Tibial nerve (tissue), 4 donors: ENCODE measurements at places on chromosomes 2 and 18. TPM values are rescaled to one million over a fixed set of nuclear protein-coding genes. Genes with fewer than 3 reads are reported as not detected.

Gene ARHGAP28
- total RNA-seq, result 3.6 TPM

Gene OTOS
- total RNA-seq, result not detected

Gene HJURP
- total RNA-seq, result 0.60 TPM

Gene MOGAT1
- total RNA-seq, result not detected

Gene GPR39
- not detected for total RNA-seq

- no peak for DNase-seq
- no peaks in the 10 kb centered on the region for H3K27me3 ChIP-seq
- H3K27ac ChIP-seq, result no peak overlapping the region
- H3K4me3 ChIP-seq, result no peak overlapping the region
- no peaks in the 10 kb centered on the region for H3K4me1 ChIP-seq
Observed at GRCh38 chr2:85183076-85183475, 49.9 kb downstream of the TCF7L1 start.

- H3K36me3 ChIP-seq, result no peaks in the 10 kb centered on the region
- DNase-seq, result no peak
- H3K4me1 ChIP-seq, result no peaks in the 10 kb centered on the region
- no peak overlapping the region for H3K27ac ChIP-seq
- no peak overlapping the region for H3K4me3 ChIP-seq
Observed at GRCh38 chr2:158756976-158757375, 38.1 kb upstream of the DAPL1 start.

DNA sequence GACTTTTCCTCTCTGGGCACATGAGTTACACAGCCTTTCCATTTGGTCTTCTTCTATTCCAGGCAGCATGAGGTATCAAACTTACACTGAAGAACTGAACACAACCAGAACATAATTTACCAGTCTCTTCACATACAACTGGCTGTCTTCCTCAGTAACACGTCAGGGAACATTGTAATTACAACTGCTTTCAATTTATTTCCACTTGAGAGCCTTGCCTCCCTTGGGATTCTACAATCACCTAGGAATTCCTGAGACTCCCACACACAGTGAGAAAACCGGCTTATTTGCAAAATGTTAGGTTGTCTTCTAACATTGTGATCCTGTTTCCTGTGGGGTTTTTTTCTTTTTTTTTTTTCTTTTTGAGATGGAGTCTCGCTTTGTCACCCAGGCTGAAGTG, 149.9 kb downstream of the TMX3 start:
- no peaks in the 10 kb centered on the region for H3K4me1 ChIP-seq
- no peaks in the 10 kb centered on the region for H3K36me3 ChIP-seq
- H3K27ac ChIP-seq, result no peak overlapping the region
- no peaks in the 10 kb centered on the region for H3K27me3 ChIP-seq
- H3K4me3 ChIP-seq, result no peak overlapping the region
- no peak for DNase-seq

DNA sequence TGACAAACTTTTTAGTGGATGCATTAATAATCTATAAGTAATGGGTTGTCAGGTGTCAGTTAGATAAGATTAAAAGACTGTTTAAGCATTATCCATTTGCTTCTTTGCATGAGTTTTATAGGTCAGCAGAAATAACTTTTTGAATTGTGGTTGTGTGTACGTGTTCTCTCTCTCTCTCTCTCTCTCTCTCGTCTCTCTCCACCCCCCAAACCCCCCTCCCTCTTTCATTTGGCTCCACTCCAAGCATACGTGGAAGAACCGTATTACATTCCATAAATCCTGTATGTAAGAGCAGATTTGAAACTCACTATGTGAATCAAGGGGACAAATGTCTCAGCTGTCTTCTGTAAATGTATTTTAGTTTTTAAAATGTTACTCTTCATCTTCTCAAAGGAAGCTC, 120.2 kb downstream of the MEIS1 start:
- peak overlapping the region; percentile 21 for H3K4me3 ChIP-seq
- H3K27ac ChIP-seq, result no peak overlapping the region
- no peaks in the 10 kb centered on the region for H3K27me3 ChIP-seq
- DNase-seq, result no peak
- H3K4me1 ChIP-seq, result no peaks in the 10 kb centered on the region
- H3K36me3 ChIP-seq, result no peaks in the 10 kb centered on the region

- H3K4me3 ChIP-seq, result no peak overlapping the region
- H3K27me3 ChIP-seq, result no peaks in the 10 kb centered on the region
- no peak overlapping the region for H3K27ac ChIP-seq
- H3K4me1 ChIP-seq, result peaks cover 12% of the 10 kb centered on the region
Observed at GRCh38 chr2:29878898-29879297, 42.5 kb downstream of the ALK start.

DNA sequence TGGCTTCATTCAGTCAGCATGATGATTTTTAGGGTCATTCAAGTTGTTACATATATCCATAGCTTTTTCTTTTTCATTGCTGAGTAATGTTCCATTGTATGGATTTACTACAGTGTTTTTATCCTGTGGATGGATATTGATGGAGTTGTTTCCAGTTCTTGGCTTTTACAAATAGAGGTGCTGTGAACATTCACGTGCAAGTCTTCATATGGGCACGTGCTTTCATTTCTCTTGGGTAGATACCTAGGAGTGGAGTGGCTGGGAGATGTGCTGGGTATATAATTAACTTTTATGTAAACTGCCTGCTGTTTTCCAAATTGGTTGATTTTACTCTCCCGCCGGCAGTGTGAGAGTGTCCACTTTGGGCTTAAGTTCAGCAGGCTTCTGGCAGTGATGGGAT, 16.5 kb downstream of the AGAP1 start:
- no peaks in the 10 kb centered on the region for H3K36me3 ChIP-seq
- DNase-seq, result no peak
- H3K4me3 ChIP-seq, result no peak overlapping the region
- no peaks in the 10 kb centered on the region for H3K27me3 ChIP-seq
- H3K27ac ChIP-seq, result no peak overlapping the region

DNA sequence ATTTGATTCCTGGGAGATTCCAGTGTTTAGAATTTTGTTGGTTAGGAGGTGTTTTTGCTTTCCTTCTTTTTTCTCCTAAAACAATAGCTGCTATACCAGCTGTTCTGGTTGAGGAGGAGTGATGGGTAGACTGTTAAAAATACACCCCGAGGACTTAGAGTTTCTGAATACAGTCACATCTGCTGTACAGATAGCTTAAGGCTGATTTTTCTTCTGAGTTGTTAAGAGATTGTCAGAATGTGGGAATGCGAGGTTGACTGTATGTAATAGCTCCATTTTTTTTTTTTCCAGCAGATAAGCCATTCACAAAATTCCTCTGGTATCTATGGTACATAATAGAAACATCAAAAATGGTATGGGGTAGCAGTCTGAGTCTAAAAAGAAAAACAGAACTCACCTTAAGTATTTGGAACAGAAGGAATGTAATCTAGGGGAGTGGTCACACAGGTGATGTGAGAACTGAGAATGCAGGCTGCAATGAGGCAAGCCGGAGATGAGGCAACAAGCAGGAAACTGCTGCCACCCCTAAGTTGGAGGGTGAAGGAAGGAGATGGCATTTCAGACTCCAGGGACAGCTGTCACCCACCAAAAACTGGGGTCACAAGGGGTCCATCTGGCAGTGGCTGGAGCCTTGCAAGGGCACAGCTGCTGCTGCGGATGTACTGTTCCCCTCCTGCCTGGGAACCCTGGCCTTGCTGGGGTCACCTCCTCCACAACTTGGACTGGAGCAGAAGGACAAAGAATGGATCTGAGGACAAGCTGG, 2.4 kb downstream of the DGKD start:
- H3K27me3 ChIP-seq, result no peaks in the 10 kb centered on the region
- H3K4me1 ChIP-seq, result peaks cover 40% of the 10 kb centered on the region
- DNase-seq, result no peak
- H3K36me3 ChIP-seq, result no peaks in the 10 kb centered on the region
- no peak overlapping the region for H3K27ac ChIP-seq
- H3K4me3 ChIP-seq, result no peak overlapping the region

DNA sequence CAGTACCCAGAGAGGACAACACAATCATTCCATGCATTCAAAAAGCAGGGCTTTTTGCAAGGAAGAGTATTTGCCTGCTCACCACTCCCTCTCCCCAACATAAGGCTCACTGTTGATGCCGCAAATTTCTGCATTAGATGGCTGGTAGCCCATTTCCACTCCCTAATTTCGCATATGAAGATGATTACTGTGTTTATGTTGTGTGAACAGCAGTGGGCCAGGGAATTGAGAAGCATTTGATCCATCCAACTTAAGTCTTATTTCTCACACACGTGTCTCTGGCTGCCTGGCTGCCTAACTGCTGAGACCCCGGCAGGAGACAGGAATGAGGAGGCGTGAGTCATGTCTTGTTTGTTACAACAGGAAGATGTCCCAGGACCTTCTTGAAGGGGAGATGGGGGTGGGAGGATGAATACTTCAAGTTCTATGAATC, 294.1 kb downstream of the ALK start:
- no peak overlapping the region for H3K27ac ChIP-seq
- H3K36me3 ChIP-seq, result no peaks in the 10 kb centered on the region
- no peak for DNase-seq
- H3K4me3 ChIP-seq, result no peak overlapping the region
- no peaks in the 10 kb centered on the region for H3K4me1 ChIP-seq

GRCh38 chr2:104286841-104287240, 567.1 kb upstream of the POU3F3 start:
- no peaks in the 10 kb centered on the region for H3K36me3 ChIP-seq
- DNase-seq, result no peak
- no peaks in the 10 kb centered on the region for H3K27me3 ChIP-seq
- no peak overlapping the region for H3K27ac ChIP-seq

DNA sequence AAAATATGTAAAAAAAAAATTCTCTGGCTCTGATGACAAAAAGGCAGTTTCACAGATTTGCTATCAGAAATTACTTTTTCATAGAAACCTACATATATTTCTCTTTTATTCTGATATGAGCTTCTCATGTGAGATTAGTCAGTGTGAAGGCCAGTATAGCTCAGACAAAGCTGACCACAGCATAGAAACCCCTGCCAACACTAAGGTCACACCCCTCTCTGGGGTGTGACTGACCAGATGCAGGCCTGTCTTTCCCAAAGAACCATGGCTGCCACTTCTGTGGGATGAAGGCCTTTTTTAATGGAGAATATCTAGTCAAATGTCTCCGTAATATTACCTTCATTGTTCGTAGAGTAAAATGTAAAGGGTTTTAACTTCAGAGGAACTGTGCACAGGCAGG, 330.3 kb upstream of the KCNJ3 start:
- no peaks in the 10 kb centered on the region for H3K27me3 ChIP-seq
- H3K4me3 ChIP-seq, result no peak overlapping the region
- no peaks in the 10 kb centered on the region for H3K36me3 ChIP-seq
- no peaks in the 10 kb centered on the region for H3K4me1 ChIP-seq
- no peak overlapping the region for H3K27ac ChIP-seq
